Stimulated activated CD8-positive, alpha-beta memory T cell treated with anti-CD3 and anti-CD28 coated beads, Interleukin-15, amount 100 ng/mL, for 1 hour (primary cell): ENCODE measurements at places on chromosomes 2 and 18.

GRCh38 chr2:44579837-44580230 lies 218.1 kb downstream of the CAMKMT start:
- no peak for DNase-seq

DNA sequence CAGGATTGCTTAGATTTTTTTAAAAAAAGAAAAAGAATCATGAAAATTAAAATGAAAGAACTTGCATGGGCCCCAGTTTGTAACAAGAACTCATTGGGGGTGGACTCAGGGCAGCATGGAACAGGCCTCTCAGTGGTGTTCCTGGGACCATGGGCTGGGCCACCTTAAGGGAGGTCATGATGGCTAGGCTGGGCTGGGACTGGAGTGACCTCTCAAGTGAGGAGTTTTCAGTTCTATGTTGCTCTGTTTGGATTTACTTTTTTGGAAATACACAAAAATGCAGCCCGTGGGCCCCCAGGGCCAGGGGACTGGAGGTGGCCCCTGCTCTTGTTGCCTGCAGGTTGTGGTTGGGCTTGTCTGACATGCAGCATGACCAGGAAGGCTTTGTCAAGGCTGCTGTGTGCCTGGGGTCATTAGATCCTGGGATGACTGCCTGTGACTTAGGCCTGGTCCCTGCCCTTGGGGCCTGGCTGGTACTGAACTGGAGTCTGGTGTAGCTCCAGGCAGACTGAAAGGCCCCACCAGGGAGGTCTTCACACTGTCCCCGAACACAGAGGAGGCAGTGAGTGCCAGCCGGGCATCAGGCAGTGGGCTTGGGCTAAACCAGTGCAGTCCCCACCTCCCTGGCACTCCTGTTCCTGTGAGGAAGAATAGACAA lies 115.6 kb downstream of the GLI2 start:
- DNase-seq: no peak

GRCh38 chr2:99944019-99944418 lies 198.4 kb downstream of the AFF3 start:
- no peak for DNase-seq

DNA sequence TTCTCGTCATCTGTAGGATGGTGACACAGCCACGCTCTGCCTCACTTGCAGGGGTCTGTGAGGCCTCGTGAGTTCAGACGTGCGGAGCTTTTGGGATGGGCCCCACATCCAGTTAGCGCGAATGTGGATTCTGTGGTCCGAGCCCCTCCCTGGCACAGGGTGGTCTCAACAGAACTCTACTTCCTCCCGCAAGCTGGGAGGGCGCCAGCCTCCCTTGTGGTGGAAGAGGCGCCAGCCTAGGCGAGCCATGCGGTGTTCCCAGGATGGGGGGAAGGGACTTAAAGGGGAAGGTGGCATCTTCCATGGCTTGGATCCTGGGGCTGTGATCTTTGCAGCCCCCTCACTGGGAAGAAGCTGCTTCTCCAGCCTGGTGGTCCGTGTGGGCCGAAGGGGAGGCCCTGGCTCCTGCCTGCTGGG lies 1.4 kb downstream of the SNORC start:
- no peak for DNase-seq

DNA sequence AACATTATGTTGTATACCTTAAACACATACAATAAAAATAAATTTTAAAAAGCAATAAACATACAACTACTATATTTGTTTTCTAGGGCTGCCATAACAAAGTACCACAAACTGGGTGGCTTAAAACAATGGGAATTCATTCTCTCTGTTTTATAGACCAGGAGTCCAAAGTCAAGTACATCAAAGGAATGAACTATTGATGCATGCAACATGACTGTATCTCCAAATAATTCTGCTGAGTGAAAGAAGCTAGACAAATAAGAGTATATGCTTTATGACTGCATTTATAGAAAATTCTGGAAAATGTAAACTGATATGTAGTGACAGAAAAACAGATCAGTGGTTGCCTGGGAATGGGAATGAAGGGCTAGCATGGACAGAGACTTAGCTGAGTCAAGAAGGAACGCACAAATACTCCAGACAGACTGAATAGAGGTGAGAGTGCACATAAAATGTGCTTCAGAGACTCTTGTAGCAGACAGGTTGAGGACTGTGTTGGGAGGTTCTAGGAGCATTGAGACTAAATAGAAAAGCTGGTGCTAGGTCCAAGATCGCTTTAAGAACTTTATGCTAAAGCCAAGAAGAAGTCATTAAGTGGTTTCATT lies 11.0 kb upstream of the PLA2R1 start:
- no peak for DNase-seq

- DNase-seq: no peak
Observed at GRCh38 chr18:51562866-51563265, 365.4 kb upstream of the MEX3C start.

GRCh38 chr2:168357797-168358472 lies 98.1 kb upstream of the CERS6 start:
- no peak for DNase-seq

DNA sequence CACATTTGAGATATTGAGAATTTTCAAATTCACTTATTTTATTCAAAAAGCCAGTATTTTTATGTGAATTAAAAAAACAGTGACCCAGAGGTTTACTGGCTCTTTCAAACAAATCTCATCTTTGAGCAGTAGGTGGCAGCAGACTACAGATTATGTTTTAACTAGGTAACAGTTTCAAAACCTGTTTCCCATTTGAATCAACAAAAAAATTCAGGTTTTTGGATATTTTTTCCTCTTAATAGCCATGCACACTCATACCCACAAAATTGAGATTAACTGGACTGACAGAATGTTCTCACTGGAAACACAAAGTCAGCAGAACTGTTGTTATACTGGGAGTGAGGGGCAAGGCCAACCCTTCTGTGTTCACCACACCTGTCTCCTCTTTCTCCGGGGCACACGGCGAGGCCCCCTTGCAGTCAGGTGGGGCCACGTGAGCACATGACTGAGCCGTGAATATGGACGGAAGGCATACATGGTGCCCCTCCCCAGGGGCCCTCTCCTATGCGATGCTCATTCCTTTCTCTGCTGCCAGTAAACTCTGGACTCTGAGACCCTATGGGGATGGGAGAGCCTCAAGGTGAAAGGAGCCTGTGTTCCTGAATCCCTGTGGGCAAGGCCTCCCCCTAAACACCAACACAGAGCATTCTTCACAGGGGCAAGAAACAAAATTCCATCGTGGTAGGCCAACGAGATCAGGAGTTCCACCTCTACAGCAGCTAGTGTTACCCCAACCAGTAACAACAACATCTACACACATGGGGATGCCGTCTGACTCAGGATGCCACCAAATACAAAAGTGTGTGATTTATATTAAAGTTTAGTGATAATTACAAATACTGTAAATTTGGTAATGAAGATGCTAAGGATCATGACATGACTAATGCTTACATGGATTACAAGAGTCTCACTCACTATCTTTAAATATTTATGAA lies 80.4 kb downstream of the LPIN2 start:
- DNase-seq: no peak

DNA sequence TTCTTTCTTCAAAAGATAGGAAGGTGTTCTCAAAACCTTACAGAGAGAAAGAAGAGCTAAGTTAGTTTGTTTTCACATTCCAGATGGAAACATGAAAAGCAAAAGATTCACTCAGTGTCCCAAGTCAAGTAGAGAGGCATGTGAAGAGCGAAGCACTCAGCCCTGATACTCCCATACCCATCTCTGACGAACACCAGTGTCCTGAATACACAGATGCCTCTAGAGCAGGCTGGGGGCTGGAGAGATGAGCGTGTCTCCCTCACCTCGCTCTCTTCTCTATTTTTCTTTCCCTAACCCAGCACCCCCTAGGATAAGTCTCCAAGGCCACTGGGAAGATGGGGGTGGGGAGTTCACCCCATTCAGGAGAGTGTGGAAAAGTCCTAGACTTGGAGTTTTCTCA lies 227.8 kb downstream of the TMEM163 start:
- no peak for DNase-seq

- no peak for DNase-seq
Observed at GRCh38 chr18:71630696-71631095, 913.4 kb downstream of the CBLN2 start.

DNA sequence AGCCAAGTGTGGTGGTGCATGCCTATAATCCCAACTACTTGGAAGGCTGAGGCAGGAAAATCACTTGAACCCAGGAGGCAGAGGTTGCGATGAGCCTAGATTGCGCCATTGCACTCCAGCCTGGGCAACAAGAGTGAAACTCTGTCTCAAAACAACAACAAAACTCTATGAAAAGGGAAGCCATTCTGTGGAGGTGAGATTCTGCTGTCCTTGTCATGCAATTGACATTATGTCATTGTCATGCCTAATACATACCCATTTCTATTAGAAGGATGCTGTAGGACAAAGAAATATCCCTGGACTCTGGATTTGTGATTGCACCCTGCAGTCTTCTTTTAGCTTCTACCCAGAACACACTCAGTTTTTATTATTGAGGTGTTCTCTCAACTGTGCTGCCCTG lies 8.6 kb downstream of the RASGRP3 start:
- no peak for DNase-seq

GRCh38 chr2:158651358-158652057 lies 143.6 kb upstream of the DAPL1 start:
- DNase-seq: no peak

- DNase-seq: no peak
Observed at GRCh38 chr2:72539071-72539552, 286.7 kb downstream of the EXOC6B start.

GRCh38 chr2:85705680-85706039 lies 11.5 kb downstream of the GNLY start:
- DNase-seq: no peak

- DNase-seq: no peak
Observed at GRCh38 chr18:63705401-63705800, 2.6 kb downstream of the SERPINB11 start.

- no peak for DNase-seq
Observed at GRCh38 chr2:199469514-199470360, 12.0 kb upstream of the SATB2 start.

GRCh38 chr2:102512161-102512560 lies 39.1 kb downstream of the SLC9A4 start:
- no peak for DNase-seq

GRCh38 chr2:29361231-29361630 lies 246.0 kb downstream of the CLIP4 start:
- no peak for DNase-seq

- no peak for DNase-seq
Observed at GRCh38 chr2:167715932-167716331, 531.5 kb downstream of the STK39 start.

GRCh38 chr2:71385012-71385411 lies 53.4 kb downstream of the ZNF638 start:
- no peak for DNase-seq

GRCh38 chr2:198630384-198630783 lies 826.0 kb downstream of the PLCL1 start:
- DNase-seq: no peak

- no peak for DNase-seq
Observed at GRCh38 chr18:48123941-48124340, 193.5 kb upstream of the SMAD2 start.

- DNase-seq: no peak
Observed at GRCh38 chr18:79955302-79956075, 4.0 kb upstream of the SLC66A2 start.

GRCh38 chr2:216103213-216103612 lies 5.9 kb upstream of the XRCC5 start:
- no peak for DNase-seq

DNA sequence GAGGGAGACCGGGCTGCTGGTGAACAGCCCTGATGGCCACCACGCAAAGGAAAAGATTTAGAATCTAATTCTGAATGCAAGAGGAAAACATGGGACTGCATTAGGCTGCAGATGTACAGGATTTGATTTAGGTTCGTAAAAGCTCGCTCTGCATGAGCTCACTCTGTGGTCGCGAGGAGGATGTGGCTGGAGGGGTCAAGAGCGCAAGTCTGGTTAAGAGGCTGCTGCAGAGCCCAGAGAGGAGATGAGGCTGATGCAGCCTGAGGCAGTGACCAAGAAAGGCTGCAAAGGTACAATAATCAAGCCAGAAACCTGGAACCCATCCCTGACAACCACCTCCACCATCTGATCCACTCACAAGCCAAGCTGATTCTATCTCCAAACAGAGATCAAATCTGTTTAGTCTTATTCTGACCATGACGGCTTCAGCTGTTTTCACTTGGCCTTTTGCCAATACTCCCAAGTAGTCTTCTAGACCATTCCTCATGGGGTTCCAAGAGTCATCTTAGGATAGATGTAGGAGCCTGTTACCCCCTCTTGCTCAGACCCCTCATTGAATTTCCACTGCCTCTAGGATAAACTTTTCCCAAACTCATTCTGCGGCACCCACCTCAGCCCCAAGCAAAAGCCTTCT lies 58.9 kb upstream of the ARL4C start:
- no peak for DNase-seq

DNA sequence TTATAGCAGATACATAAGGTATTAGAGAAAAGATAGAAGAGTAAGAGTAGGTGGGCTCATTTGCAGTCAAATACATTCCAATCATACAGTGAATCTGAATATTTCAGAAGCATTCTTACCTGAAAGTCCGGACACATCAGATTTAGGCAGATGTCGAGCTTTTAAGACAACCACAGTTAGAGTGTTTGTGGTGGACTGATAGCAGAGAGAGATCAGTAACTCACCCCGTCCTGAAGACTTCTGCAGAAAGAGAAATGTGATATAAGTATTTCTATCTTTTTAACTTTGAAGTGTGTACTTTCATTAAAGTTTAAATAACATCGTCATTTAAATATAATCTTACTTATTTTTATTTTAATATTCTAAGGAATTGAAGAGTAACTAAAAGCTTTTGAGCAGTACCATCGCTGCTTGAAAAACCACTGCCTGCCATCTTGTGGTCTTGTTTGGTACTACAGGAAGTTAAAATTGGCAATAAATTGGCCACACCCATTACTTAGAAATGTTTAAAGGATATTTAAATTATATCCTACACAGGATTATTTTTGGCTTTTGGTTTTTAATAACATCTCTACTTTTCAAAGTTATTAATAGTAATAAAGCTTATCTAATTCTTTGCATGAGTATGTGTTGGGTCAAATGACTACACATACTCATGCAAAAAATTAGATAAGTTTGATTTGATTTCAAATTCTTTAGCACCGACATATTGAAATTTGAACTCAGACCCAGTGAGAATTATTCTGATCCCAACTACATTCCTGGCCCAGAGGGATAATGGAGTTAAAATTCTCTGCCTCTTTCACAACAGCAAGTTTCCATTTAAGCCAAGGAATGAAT lies 5.5 kb downstream of the SYT4 start:
- DNase-seq: no peak

DNA sequence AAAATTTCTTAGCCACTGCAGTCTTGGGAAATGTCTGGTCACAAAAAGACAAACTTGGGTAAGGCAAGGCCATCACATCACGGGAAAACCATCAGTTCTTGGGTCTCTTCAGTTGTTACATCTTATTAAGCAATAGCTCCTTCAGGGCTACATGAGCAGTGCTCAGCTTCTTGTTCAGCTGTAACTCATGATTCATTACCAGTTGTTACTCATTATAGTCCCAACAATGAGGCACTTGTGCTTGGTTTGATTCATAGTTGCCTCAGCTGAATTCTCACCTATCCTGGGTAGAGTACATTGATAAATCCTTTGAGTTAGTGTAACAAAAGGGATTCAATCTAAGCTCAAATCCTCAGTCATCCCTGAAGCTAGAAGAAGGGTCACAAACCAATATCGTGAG lies 102.4 kb upstream of the DCC start:
- DNase-seq: no peak

GRCh38 chr2:3179208-3179607 lies 198.4 kb downstream of the EIPR1 start:
- no peak for DNase-seq
